ENCODE measurements at places on chromosomes 12 and 14.

- DNase-seq, result no peak
These were observed 222.1 kb downstream of the AACS start for GRCh38 chr12:125287155-125287847.

- DNase-seq, result no peak
These were observed 47.1 kb upstream of the OVCH1 start for GRCh38 chr12:29544428-29545101.

GRCh38 chr14:66041582-66041981 lies 444.6 kb upstream of the CCDC196 start:
- no peak for DNase-seq

DNA sequence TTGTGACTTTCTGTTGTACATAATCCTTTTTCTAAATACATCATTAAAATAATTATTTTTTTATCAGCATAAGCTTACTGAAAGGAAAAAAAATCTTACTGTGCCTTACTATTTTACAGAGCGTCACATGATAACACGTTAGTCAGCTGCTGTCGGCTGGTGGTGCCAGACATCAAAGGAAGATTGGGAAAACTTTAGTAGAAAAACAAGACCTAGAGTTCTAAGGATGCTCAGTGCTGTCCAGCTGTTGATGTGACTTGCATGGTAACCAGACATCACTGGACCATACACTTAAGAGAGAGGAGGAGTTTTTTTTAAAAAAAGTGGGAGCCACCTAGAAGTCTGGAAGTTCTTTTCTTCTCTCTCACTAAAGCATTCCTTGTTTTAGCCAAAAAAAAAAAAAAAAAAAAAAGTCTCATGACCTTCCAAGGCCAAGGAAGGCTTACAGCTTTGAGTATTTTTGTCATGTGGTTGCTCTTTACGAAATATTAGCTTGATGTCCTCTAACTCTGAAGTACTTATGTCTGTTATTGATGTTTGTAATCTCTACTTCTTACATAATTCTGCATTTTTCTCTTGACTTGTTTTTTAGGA lies 4.5 kb downstream of the RASSF8 start:
- DNase-seq, result no peak

- no peak for DNase-seq
These were observed 581.6 kb downstream of the GALC start for GRCh38 chr14:87411370-87411769.

DNA sequence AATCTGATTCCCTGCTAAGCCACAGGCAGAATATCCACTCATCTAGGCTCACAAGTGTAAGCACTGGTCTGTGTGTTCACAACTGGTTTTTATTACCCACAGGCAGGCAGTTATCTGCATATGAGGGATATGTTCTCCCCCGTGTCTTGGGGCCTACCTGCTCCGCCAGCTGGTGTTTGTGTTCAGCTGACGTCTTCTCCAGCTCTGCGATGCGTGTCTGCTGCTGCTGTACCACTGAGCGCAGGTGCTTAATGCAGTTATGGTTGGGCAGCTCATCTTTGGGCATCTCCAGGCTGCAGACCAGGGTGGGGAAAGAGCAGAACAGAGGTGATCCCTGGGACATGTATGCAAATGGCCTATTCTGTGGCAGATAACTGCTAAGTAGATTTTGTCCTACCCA lies 13.7 kb downstream of the RNF41 start:
- no peak for DNase-seq

- DNase-seq, result no peak
These were observed 189.0 kb upstream of the CDKN3 start for GRCh38 chr14:54207476-54208462.

Data from right lobe of liver (tissue), 6 donors.